HFF-Myc (cell line): ENCODE measurements at places on chromosomes 3 and 15.

- DNase-seq, result no peak
Observed at GRCh38 chr3:33317963-33318709, 40.9 kb downstream of the FBXL2 start.

DNA sequence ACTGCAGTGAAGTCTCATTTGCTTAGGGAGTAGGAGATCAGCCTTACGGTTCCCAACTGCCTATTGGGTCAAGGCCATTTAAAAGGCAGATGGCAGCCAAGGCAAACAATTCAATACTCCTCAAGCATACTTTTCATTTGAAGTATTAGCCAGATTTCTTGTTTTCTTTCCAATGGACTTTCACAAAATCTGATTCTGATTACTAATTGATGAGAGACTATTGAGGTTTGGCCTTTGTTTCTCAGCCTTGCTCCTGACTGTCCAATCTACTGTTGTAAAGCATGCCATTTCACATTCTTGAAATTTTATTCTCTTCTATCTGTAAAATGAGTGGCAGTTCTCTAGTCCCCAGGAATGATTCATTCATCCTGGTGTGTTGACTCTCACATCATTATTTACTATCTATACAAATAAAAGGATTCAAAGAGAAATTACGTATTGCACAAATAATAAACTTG, 166.2 kb upstream of the TGFBR2 start:
- DNase-seq, result no peak

DNA sequence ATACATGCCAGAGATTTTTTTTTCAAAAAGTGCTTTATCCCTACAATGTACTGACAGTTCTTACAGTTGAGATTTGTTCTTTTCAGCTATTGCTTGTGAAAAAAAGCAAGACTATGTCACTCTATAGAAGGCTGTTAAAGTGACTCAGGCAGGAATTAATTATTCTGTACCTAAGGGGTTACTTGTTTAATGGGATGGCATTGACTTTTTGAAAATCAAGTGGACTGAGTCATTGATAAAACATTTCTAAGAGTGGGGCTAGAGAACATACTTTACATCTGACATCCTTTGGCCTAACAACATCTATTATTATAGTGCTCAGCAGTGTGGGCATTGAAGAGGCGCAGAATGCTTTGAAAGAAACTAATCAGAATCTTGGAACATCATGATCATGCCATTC, 34.3 kb downstream of the INTS14 start:
- DNase-seq, result no peak

DNA sequence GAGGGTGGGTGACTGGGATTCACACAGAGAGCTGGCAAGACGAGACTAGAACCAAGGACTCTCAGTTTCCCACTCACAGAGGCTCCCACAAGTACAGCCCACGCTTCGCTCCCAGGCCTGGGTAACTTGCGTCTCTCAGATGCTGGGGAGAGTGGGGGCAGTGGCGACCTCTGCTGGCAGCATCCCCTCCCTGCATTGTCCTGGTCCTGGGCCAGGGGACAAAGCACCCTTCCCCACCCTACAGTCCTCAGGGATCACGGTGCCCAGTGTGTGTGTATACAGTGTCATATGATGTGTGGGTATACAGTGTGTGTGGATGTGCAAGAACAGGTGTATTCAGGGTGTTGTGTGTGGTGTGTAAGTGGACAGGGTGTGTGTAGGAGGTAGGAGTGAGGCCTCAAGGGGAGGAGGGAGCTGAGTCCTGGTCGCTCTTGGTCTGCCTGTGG, 12.8 kb downstream of the VILL start:
- DNase-seq, result no peak
